Activated T-helper 2 cell treated with anti-CD3 and anti-CD28 coated beads, Interferon-gamma antibody, Interleukin-2, Interleukin-4, amounts not matched to agents 10 μg/mL and 5 μg/mL and 100 μg/mL, durations not matched to agents 14 hours and 24 hours and 36 hours (primary cell): ENCODE measurements at places on chromosomes 16 and 17.

GRCh38 chr16:48432136-48432535, 46.9 kb upstream of the SIAH1 start:
- H3K4me3 ChIP-seq, result no peak overlapping the region
- no peaks in the 10 kb centered on the region for H3K36me3 ChIP-seq
- H3K27ac ChIP-seq, result no peak overlapping the region
- H3K27me3 ChIP-seq, result peaks cover 4% of the 10 kb centered on the region

- H3K36me3 ChIP-seq, result peaks cover 65% of the 10 kb centered on the region
- peaks cover 36% of the 10 kb centered on the region for H3K4me1 ChIP-seq
- DNase-seq, result no peak
- no peaks in the 10 kb centered on the region for H3K27me3 ChIP-seq
- no peak overlapping the region for H3K4me3 ChIP-seq
- no peak overlapping the region for H3K27ac ChIP-seq
Measured at GRCh38 chr17:29663155-29663554, 40.4 kb upstream of the CORO6 start.

- H3K27me3 ChIP-seq, result peaks cover 25% of the 10 kb centered on the region
- DNase-seq, result no peak
- H3K4me1 ChIP-seq, result no peaks in the 10 kb centered on the region
- H3K27ac ChIP-seq, result no peak overlapping the region
- H3K36me3 ChIP-seq, result no peaks in the 10 kb centered on the region
- H3K4me3 ChIP-seq, result no peak overlapping the region
Measured at GRCh38 chr17:20926532-20926931, 116.3 kb downstream of the USP22 start.

- H3K4me1 ChIP-seq, result no peaks in the 10 kb centered on the region
- H3K4me3 ChIP-seq, result no peak overlapping the region
- peaks cover 13% of the 10 kb centered on the region for H3K27me3 ChIP-seq
- peaks cover 10% of the 10 kb centered on the region for H3K36me3 ChIP-seq
- H3K27ac ChIP-seq, result no peak overlapping the region
- no peak for DNase-seq
Measured at GRCh38 chr17:32943206-32943605, 15.3 kb downstream of the TMEM98 start.

DNA sequence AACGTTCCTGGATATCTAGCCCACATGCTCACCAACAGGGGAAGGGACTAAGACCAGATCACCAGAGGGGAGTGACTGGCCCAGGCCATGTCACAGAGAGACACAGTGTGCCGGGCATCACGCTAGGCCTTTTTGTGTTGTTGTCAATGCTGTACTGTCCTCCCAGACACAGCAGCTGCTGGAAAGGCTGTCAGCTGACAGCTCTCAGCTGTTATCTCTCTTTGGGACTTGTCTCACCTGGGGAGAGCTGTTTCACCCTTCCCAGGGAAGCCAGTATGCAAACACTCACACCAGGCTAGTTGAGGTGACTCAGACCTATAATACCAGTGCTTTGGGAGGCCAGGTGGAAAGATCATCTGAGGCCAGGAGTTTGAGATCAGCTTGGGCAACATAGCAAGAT, 19.4 kb downstream of the UNC45B start:
- peaks cover 15% of the 10 kb centered on the region for H3K4me1 ChIP-seq
- no peaks in the 10 kb centered on the region for H3K27me3 ChIP-seq
- H3K36me3 ChIP-seq, result no peaks in the 10 kb centered on the region
- H3K4me3 ChIP-seq, result no peak overlapping the region
- H3K27ac ChIP-seq, result no peak overlapping the region

DNA sequence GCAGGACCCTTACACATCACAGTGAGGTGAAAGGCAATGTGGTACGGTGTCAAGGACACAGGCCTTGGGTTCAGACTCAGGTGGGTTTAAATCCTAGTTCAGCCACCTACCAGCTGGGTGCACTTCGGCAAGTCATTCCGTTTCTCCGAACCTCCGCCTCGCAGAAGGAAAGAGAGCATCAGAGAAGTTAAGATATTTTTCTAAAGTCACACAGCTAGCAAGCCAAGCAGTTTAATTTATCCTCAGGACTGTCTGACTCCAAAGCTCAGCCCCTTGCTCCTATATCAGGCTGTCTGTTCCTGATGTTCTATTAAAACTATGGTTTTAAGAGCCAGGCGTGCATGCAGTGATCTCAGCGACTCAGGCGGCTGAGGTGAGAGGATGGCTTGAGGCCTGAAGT, 65.1 kb downstream of the GP2 start:
- H3K4me3 ChIP-seq, result no peak overlapping the region
- no peaks in the 10 kb centered on the region for H3K27me3 ChIP-seq
- H3K36me3 ChIP-seq, result no peaks in the 10 kb centered on the region

DNA sequence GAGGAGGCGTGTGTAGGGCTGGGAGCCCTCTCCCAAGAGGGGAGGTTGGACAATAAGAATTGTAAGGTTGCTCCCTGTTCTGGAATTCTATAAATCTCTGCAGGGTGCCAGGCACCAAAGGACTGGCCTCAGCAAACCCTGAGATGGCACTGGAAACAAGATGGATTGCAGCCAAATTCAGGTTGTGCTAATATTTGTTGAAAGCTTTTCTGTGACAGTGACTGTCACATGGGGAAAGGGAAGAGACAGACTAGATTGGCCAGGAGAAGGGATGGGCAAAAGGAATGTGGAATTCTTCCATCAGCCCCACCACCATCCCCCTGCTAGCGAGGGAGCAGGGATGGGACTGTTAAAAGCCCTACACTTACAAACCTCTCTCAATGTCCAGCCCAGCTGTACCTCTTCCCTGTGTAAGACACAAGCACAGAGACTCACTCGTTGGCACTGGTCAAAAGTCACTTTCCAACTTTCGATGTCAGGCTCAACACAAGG, 62.4 kb downstream of the SOX9 start:
- DNase-seq, result no peak
- H3K4me3 ChIP-seq, result no peak overlapping the region
- H3K36me3 ChIP-seq, result no peaks in the 10 kb centered on the region
- H3K27me3 ChIP-seq, result no peaks in the 10 kb centered on the region

DNA sequence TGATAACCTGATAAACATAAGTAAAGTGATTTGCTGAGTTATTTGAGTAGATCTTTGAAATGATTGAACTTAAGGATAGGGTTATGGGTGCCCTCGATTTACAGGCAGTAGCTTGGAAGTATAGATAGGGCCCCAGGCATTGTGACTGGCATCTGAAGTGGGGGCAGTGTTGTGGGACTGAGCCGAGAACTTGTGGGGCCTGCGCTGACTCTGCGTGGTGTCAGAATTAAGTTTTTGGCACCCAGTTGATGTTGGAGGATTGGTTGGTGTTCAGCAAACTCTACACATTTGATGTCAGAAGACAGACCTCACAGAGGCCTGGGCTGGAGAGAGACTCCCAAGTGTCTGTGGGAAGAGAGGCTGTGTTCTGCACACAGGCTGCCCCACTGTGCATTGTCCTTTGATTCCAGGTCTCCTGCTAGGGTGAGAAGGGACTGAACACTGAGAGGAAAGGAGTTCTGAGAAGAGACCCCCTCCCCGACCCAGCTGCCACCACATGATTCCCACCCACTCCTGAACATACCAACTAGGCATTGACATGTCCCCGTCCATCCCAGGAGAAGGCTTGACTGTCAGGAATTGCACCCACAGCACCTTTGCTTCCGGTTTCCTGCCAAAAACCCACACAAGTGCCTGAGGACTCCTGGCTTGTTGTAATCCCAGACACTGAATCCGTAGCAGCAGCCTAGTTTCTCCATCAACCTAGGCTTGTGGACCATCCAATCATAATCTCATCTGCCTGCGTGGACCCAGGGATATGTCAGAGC, 4.5 kb downstream of the ZNF267 start:
- no peaks in the 10 kb centered on the region for H3K27me3 ChIP-seq
- H3K4me1 ChIP-seq, result peaks cover 55% of the 10 kb centered on the region
- H3K36me3 ChIP-seq, result peaks cover 89% of the 10 kb centered on the region
- H3K4me3 ChIP-seq, result peak overlapping the region; percentile 99
- DNase-seq, result no peak
- H3K27ac ChIP-seq, result peak overlapping the region; percentile 90

GRCh38 chr17:1764284-1764683, 2.4 kb downstream of the SERPINF1 start:
- peaks cover 17% of the 10 kb centered on the region for H3K4me1 ChIP-seq
- peak; percentile 75 for DNase-seq
- H3K36me3 ChIP-seq, result no peaks in the 10 kb centered on the region
- H3K27ac ChIP-seq, result peak overlapping the region; percentile 71

DNA sequence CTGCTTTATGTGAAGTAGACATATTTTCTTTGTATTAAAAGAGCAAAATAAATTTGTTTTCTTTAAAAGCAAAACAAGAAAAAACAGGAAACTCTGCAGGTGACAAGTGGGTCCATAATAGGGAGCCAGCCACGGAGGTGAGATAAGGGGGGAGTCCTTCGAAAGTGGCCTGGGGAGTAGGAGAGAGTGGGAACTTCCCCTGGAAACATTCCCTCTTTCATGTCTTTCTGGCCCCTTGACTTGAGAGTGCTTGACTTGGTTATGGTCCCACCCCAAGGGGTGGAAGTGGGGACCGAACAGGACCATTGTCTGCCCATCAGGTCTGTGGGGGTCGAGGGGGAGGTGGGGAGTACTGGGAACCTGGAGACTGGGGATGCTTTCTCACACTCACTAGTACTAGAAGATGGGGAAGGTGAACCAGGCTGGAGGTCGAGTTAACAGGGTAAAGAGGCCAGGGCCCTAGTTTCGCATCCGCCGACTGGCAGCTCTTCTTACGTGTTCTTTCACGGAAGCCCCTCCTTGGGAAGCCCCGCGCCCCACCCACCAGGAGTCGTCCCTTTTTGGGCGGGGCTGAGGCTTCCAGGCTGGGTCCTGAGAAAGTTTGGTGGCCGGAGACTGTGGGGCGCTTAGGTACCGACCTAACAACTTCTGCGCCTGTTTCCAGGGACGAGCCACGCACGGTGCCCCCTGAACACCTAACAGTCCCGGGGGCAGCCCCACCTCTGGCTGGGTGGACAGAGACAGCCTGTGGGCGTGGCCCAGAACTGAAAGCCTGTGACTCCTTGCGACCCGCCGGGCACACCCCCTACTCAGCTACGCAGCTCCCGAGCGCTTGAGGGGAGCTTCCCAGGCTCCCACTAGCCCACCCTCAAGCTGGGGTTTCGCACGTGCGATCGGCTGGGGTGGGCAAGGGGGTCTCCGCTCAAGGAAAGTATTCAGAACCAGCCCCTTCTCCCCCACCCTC, 790 bp downstream of the TRADD start:
- H3K27ac ChIP-seq, result peak overlapping the region; percentile 85
- peak; percentile 84 for DNase-seq
- peaks cover 44% of the 10 kb centered on the region for H3K4me1 ChIP-seq
- peak overlapping the region; percentile 91 for H3K4me3 ChIP-seq

GRCh38 chr16:998211-998610, 16.6 kb downstream of the SOX8 start:
- no peak overlapping the region for H3K27ac ChIP-seq
- no peak for DNase-seq
- H3K4me3 ChIP-seq, result no peak overlapping the region
- H3K27me3 ChIP-seq, result peaks cover 35% of the 10 kb centered on the region

GRCh38 chr17:2904135-2904534, 107.9 kb downstream of the RAP1GAP2 start:
- H3K36me3 ChIP-seq, result peaks cover 11% of the 10 kb centered on the region
- H3K4me1 ChIP-seq, result peaks cover 2% of the 10 kb centered on the region
- H3K4me3 ChIP-seq, result no peak overlapping the region
- H3K27ac ChIP-seq, result no peak overlapping the region
- H3K27me3 ChIP-seq, result no peaks in the 10 kb centered on the region
- DNase-seq, result no peak

GRCh38 chr17:1557355-1558095, 5.1 kb downstream of the PITPNA start:
- no peak for DNase-seq
- no peaks in the 10 kb centered on the region for H3K27me3 ChIP-seq
- peaks cover 14% of the 10 kb centered on the region for H3K4me1 ChIP-seq
- peaks cover 15% of the 10 kb centered on the region for H3K36me3 ChIP-seq

- H3K27me3 ChIP-seq, result peaks cover 7% of the 10 kb centered on the region
- no peaks in the 10 kb centered on the region for H3K36me3 ChIP-seq
- H3K4me1 ChIP-seq, result no peaks in the 10 kb centered on the region
- H3K27ac ChIP-seq, result no peak overlapping the region
Measured at GRCh38 chr16:58365623-58366022, 26.6 kb upstream of the GINS3 start.

DNA sequence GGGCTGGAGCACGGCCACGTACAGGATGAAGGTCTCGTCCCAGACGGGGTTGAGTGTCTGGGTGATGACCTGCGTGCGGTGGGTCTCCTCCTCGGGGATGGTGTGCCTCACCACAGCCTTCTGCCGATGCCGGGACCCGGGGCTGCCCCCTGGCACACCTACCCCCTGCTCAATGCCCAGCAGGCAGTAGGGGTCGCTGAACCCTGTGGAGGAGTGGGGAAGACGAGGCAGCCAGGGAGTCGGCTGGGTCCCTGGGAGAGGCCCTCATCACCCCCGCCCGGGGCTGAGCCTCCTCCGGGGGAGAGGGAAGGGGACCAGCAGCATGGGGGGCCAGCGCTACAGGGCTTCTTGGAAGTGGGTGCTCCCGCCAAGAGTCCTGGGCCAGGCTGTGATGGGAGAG, 1.8 kb downstream of the UNC13D start:
- H3K4me3 ChIP-seq, result peak overlapping the region; percentile 95
- DNase-seq, result no peak
- peaks cover 7% of the 10 kb centered on the region for H3K4me1 ChIP-seq
- H3K36me3 ChIP-seq, result peaks cover 46% of the 10 kb centered on the region

DNA sequence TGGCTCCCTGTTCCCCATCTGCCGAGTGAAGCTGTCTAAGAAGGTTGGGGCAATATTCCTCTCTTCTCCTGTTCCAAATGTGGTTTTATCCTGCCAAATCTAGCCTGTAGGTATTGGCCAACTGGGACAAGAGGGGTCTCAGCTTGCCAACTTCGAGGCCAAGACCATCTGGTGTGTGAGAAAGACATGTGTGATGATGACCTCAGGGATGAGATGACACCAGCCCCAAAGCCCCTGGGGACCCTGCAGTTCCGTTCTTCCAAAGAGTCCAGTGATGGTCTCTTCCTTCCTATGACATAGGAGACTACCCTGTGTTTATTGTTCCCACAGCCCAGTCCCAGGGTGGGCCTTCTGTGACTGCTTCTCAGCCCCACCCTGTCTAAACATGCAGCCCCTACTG, 34.8 kb upstream of the ADAMTS18 start:
- H3K4me3 ChIP-seq, result no peak overlapping the region
- DNase-seq, result no peak
- no peak overlapping the region for H3K27ac ChIP-seq
- H3K36me3 ChIP-seq, result no peaks in the 10 kb centered on the region

DNA sequence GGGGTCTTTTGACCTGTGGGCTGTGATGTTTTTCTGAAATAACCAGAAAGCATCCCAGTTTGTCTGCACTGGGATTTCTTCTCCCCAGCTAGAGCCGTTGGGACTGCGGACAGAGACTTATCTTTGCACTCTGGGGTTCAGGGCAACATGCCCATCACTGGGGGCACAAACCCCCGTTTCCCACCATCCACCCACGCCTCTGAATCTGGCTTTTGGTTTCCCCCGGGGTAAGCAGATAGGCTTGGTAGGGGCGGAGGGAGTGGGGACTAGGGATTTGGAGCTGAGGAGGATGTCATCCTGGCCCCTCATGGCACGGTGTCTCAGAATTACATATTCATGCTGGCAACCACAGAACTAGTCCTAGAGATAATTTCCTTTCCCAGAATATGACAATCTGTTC, 68.6 kb downstream of the CCDC182 start:
- peaks cover 3% of the 10 kb centered on the region for H3K4me1 ChIP-seq
- H3K27me3 ChIP-seq, result no peaks in the 10 kb centered on the region
- peaks cover 12% of the 10 kb centered on the region for H3K36me3 ChIP-seq
- H3K27ac ChIP-seq, result no peak overlapping the region
- no peak overlapping the region for H3K4me3 ChIP-seq
- DNase-seq, result no peak
